ENCODE measurements at places on chromosomes 7 and 10. TPM values are rescaled to one million over a fixed set of nuclear protein-coding genes. Genes with fewer than 3 reads are reported as not detected.
A peak's percentile ranks its signal among the peaks of the same experiment; 100 is the strongest.

Gene NODAL
- not detected for total RNA-seq

Gene PDCD4
- 73.8 TPM for total RNA-seq

GRCh38 chr7:53988376-53988775 lies 553.8 kb upstream of the VSTM2A start:
- H3K4me1 ChIP-seq = no peaks in the 10 kb centered on the region
- H3K36me3 ChIP-seq = no peaks in the 10 kb centered on the region
- no peak for DNase-seq
- no peak overlapping the region for H3K27ac ChIP-seq
- no peak overlapping the region for H3K4me3 ChIP-seq

DNA sequence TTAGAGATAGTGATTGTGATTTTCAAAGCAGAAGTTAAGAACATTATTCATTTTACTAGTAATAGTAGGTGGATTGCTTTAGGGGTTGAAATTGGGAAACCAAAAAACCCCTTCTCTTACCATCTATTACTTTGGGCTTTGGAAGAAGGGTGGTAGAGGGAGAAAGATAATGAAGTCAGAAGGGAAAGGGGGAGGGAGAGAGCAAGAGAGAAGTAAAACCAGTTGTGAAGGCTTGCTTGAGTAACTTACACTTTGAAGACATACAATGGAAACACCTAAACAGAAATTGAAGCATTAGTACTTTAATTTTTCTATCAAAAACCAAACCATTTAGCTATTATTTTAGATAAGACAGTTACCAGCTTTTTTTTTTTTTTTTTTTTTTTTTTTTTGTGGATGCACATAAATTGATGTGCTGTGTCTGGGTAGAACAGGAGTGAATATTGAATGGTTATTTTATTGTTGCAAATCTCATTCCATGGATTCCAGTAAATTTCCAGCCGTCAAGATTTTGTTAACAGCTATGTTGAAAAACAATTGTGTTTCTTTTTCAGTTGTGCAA lies 5.5 kb downstream of the PRKAR2B start:
- H3K4me3 ChIP-seq = no peak overlapping the region
- peaks cover 7% of the 10 kb centered on the region for H3K4me1 ChIP-seq
- no peak for DNase-seq
- no peaks in the 10 kb centered on the region for H3K36me3 ChIP-seq

DNA sequence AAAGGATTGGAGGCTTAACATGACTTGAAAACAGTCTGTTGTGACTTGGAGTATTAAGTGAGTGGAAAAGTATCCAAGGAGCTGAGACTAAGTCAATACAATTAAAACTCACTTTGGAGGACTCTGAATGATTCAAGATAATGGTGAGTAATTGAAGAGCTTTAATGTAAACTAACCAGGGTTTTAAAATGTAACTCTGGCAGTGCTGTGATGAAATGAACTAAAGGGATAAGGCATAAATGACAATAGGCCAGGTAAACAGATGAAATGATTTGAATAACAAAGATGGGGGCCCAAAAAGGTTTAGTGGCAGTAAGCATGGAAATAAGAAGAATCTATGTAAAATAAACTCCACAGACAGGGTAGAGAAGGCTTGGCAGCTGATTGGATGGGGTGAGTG lies 316.5 kb upstream of the CACNA2D1 start:
- H3K4me3 ChIP-seq = no peak overlapping the region
- no peak overlapping the region for H3K27ac ChIP-seq
- H3K27me3 ChIP-seq = peaks cover 3% of the 10 kb centered on the region
- H3K4me1 ChIP-seq = peaks cover 5% of the 10 kb centered on the region
- H3K36me3 ChIP-seq = no peaks in the 10 kb centered on the region
- DNase-seq = no peak

GRCh38 chr10:130037169-130037661 lies 73.1 kb upstream of the EBF3 start:
- no peaks in the 10 kb centered on the region for H3K27me3 ChIP-seq
- no peak overlapping the region for H3K4me3 ChIP-seq
- H3K4me1 ChIP-seq = no peaks in the 10 kb centered on the region
- no peak overlapping the region for H3K27ac ChIP-seq
- no peak for DNase-seq
- no peaks in the 10 kb centered on the region for H3K36me3 ChIP-seq

GRCh38 chr7:25852939-25853271 lies 299.1 kb upstream of the NFE2L3 start:
- no peaks in the 10 kb centered on the region for H3K36me3 ChIP-seq
- peaks cover 72% of the 10 kb centered on the region for H3K4me1 ChIP-seq
- DNase-seq = no peak
- no peaks in the 10 kb centered on the region for H3K27me3 ChIP-seq
- H3K4me3 ChIP-seq = peak overlapping the region; percentile 64

- H3K4me1 ChIP-seq = peaks cover under 1% of the 10 kb centered on the region
Observed at GRCh38 chr7:159025161-159025779, 119.4 kb downstream of the VIPR2 start.

DNA sequence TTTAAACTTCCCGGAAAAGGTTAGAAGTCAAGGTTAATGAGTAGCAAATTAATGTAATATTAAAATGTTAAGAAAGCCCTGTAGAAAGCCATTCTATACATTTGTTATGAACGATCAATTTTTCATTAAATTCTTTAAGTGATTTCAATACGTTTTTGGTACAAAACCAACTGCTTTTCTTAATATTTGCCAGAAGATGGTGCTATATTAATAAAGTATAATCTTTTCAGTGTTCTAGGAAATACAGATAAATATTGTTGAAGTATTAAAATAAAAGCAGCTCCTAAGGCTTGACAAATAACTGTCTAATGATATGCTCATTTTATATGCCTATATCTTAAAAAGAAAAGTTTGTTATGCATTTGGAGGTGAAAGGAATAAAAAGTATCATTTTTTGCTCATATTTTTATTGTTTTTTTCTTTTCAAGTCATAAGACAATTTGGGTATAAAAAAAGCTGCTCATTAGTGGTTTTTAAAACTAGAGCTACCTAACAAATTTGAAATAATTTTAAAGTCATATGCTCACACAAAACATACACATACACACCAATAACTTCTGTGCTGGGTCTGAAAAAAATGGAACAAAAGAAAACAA lies 130.3 kb upstream of the POT1 start:
- H3K4me3 ChIP-seq = no peak overlapping the region
- peak; percentile 38 for DNase-seq
- no peak overlapping the region for H3K27ac ChIP-seq
- H3K4me1 ChIP-seq = peaks cover 3% of the 10 kb centered on the region
- no peaks in the 10 kb centered on the region for H3K36me3 ChIP-seq

- H3K4me1 ChIP-seq = no peaks in the 10 kb centered on the region
- H3K27ac ChIP-seq = no peak overlapping the region
- no peaks in the 10 kb centered on the region for H3K27me3 ChIP-seq
- H3K36me3 ChIP-seq = no peaks in the 10 kb centered on the region
- no peak overlapping the region for H3K4me3 ChIP-seq
Observed at GRCh38 chr7:36589391-36589790, 134.9 kb downstream of the AOAH start.
